Activated CD4-positive, alpha-beta T cell treated with anti-CD3 and anti-CD28 coated beads, Interleukin-2, amount 10 ng/mL, durations not matched to agents 7 days and 5 days (primary cell): ENCODE measurements at places on chromosomes 12 and 14.
A peak's percentile ranks its signal among the peaks of the same experiment; 100 is the strongest.

DNA sequence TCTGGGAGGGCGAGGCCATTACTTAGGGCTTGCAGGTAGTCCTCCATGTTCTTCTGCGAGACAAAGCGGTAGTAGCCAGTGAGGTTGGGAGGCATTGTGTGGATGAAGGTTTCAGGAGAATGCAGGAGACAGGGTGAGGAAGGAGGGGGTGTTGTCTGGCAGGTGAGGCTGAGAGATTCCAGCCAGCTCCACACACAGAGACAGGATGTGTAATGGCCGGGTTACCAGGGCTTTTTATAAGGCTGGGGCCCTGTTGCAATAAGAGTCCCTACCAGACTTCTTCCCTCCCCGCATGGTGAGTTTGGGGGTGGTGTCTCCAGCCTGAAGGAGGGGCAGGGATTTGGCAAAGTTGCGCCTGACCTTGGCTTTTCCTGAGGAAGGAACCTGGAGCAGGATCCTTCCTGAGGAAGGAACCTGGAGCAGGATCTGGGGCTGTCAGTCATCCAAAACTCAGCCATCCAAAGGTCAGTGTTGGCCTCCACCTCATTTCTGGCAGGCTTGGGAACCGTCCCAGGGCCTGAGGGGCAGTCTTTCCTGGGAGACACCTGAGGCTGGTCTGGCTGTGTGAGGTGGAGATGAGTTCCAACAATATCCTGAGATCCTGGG lies at the start of gene RBP5:
Gene RBP5, minus strand, starts transcription at position 209 of the 606 bp plus-strand sequence. Its CDS starts 114 bp downstream, at position 95.
- no peak for DNase-seq

- DNase-seq, result no peak
These were observed 637 bp upstream of the FOXG1 start for GRCh38 chr14:28765831-28766468.

DNA sequence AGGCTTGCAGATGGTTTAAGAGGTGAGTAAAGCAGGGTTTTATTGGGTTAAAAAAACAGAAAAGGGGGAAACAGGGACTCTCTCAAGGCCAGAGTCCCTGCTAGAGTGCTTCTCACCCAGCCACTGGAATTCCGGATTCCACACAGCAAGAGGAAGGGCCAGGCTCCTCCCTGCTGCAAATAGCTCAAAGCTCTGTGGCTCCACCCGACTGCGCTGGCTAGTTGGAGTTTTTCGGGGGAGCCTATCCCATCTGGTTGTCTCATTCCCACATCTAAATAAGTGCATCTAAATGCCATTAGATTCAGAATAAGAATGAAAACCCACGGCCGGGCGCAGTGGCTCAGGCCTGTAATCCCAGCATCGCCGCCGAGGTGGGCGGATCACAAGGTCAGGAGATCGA lies 791.5 kb downstream of the SLC16A7 start:
- DNase-seq, result no peak

DNA sequence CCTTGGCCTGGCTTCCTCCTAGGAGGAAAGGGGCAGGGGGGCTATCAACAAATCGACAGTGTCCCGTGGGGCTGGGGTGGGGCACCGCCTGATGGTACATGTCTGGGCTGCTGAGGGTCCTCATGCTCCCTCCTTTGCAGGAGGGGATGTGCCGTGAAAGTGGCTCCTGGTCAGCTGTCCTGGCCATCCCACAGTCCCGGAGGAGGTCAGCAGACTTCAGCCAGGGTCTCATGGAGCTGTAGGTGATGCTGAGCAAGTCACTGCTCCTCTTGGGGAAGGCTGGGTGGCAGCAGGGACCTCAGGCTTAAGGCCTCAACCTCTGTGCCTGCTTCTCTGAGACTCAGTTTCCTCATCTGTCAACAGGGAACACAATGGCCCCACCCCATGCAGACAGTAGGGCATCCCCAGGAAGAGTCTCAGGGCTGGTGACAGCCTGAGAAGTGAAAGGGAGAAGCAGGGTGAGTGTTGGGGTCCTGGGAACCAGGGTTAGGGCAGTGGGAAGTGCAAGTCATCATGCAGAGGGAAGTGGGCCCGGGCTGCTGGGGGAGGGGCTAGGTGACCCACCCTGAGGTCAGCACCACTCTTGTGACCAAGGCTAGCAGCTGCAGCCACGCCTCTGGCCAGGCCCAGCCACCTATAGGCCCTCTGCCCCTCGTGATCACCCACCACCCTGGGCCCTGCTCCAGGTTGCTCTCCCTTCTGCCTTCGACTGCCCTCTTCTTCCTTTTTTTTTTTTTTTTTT lies 4.4 kb upstream of the TNFAIP2 start:
- no peak for DNase-seq

GRCh38 chr14:76844223-76844622 lies 18.0 kb downstream of the LRRC74A start:
- DNase-seq, result peak; percentile 75

DNA sequence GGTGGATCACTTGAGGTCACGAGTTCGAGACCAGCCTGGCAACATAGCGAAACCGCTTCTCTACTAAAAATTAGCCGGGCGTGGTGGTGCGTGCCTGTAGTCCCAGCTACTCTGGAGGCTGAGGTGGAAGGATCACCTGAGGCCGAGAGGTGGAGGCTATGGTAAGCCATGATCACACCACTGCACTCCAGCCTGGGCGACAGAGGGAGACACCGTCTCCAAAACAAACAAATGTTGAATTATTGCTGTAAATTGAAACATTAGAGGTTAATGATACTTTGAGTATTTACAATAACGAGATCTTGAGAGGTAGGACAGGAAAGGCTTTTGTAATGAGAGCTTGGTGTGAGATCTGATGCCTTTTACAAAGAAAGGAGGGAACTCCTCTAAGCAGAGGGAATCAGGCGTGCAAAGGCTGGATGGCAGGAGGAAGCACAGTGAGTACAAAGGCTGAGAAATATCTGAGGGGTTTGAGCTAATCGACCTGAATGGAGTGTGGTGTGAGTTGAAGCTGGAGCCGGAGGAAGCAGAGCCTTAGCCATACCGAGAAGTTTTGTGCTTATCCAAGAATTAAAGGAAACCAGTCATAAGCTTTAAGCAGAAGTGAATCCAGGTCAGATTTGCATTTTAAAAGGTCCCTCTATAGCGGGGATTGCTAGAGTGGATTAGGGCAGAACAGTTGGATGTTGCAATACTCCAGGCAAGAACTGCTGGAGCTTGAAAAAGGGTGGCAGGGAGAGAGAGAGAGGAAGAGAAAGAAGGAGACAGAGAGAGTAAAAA lies 1.1 kb downstream of the RHNO1 start:
- DNase-seq, result no peak

DNA sequence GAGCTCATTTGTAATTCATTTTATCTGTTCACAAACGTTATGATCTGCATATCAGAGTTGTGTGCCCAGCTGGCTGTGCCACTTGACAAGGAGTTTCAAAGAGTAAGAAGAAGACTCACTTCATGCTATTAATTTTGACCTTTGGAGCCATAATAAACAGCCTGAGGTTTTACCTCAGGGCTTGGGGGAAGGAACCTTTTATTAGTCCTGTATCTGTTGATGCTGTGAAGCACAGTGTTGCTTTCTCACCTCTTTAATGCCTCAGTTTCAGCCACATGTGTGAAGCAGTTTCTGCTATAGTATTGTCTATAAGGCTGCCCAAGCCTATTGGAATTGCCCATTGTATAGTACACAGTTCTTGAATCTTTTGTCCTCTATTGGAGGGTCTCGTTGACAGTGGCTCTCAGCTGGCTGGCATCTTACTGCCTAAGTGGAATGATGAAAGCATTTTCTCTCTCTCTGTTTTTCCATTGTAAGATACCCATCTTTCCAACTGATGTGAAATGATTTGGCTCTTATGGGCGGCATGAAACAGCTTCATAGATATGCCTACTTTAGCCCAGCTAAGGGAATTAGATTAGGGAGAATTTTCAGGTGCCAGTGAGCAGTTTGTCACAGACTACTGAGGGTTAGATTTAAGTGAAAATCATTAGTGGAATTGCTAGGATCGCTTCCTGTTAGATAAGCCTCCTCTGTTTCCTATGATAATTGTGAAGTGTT lies 34.7 kb downstream of the GPATCH2L start:
- DNase-seq, result no peak

DNA sequence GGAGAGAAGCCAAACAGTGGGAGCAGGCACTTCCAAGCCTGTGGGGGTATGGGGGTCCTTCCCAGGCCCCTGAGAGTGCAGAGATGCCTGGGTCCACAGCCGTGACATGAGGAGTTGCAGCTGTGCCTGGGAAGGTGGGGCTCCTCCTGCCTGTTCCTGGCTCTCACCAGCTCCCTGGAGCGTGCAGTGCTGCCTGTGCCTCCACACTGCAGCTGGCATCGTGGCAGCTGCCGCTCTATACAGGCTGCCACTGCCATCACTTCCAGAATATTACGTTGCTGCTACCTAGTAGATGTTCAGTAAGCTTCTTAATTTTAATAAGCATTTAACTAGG lies 223.7 kb downstream of the KCNC2 start:
- DNase-seq, result no peak

DNA sequence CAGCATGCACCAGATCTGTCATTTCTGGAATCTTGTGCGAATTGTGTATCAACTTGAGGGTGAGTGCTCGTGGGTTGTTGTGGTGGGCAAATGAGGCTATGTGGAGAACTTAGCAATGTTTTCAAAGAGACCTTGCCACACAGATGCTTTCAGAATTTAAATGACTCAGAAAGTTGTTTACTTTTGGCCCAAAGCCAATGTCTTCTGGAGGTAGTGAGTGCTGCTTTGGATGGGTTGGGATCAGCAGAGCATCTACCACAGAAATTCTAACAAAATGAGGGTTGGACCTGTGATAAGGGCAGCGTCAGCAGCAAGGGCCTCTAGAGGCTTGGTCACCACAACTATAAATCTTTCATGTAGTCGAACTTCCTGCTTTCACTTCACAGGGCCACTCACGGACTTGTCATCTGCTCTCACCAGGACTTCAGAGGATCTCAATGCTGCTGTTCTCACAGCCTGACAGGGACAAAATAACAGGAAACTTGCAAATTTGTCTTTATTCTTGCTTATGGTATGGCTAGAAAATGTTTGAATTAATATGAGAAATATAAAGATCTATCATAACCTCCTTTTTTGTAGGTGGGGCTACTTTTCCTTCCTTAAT lies 111.4 kb downstream of the DACT1 start:
- DNase-seq, result peak; percentile 24

DNA sequence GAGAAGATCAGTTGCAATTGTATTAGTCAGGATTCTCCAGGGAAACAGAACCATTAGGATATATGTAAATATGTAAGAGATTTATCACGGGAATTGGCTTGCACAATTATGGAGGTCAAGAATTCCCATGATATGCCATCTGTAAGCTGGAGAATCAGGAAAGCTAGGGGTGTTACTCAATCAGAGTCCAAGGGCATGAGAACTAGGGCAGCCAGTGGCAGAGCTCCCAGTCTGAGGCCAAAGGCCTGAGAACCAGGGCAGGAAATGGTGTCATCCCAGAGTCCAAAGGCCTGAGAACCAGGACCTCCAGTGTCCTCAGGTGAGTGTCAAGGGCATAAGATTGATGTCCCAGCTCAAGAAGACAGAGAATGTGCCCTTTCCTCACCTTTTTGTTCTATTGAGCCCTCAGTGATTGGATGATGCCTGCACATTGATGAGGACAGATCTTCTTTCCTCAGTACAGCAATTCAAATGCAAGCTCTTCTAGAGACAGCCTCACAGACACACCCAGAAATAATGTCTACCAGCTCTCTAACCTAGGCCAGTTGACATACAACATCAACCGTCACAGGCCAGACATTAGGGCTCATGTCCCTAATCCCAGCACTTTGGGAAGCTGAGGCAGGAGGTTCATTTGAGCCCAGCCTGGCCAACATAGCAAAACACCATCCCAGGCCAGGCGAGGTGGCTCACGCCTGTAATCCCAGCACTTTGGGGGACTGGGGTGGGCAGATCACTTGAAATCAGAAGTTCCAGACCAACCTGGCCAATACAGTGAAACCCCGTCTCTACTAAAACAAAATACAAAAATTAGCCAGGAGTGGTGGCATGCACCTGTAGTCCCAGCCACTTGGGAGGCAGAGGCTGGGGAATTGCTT lies 34.9 kb upstream of the ZNF740 start:
- DNase-seq, result no peak

DNA sequence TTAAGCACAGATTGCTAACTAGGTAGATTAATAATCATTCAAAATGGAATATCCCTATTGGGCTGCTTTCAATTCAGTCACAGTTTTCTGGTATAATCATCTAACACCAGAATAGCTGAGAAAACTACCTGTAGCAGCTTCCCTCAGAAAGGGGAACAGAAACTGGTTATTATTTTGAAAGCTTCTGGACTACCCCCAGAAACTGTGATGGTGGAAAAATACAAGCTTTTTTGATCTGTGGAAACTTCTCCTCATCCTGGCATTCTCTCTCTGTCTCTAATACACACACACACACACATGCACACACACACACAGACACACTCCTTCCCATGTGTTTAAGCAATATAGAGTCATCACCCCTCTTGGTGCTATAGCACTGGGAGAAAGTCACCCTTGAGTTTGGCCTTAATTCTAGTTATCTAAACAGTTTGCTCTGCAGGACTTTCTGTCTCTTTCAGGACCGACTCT lies 251.5 kb upstream of the LMO3 start:
- no peak for DNase-seq

DNA sequence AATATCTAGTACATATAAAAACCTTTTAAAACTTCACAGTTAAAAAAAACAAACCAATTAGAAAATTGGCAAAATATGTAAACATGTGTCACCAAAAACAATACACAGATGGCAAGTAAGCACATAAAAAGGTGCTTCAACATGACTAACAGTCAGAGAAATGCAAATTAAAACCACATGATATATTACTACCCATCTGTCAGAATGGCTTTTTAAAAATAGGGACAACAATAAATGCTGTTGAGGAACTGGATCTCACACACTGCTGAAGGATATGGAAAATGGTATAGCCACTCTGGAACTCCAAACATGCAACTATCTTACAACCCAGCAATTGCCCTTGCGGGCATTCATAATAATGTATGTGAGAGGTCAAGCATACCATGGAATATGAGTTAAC lies 1153.6 kb downstream of the FLRT2 start:
- no peak for DNase-seq

DNA sequence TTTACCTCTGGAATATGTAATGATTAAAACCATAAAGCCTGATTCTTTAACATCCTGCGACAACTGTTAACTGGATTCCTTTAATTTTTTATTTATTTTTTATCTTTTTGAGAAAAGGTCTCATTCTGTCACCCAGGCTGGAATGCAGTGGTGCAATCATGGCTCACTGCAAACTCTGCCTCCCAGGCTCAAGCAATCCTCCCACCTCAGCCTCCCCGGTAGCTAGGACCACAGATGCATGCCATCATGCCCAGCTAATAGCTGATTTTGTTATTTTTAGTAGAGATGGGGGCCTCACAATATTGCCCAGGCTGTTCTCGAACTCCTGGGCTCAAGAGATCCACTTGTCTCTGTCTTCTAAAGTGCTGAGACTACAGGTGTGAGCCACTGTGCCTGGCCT lies 3.7 kb downstream of the MYBPC1 start:
- no peak for DNase-seq

DNA sequence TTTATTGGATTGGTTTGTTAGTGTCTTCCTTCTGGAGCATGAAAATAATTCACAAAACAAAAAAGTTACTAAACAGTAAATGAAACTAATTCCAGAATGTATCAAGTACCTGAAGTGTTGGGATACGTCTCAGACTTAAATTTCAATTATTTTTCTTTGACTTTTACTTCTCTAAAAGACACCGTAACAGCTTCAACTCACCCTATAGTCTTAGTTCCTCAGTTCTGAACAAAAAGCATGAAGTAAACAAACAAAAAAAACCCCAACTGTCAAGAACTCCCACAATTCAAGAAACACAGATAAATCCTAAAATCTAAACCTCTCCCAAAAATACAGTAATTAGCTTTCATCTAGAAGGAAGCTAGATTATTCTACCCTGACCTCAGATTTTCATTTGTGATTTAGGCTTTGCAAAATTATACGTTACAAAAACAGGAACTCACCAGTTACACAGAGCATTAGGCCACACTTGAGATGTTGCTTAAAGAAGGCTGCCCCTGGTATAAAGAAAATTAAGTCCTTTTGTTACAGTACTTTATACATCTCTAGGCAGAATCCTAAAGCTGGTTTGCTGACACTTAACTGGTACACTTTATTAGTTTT lies 10.2 kb downstream of the HEATR5A start:
- no peak for DNase-seq
